ENCODE measurements at places on chromosomes 12 and 14.

DNA sequence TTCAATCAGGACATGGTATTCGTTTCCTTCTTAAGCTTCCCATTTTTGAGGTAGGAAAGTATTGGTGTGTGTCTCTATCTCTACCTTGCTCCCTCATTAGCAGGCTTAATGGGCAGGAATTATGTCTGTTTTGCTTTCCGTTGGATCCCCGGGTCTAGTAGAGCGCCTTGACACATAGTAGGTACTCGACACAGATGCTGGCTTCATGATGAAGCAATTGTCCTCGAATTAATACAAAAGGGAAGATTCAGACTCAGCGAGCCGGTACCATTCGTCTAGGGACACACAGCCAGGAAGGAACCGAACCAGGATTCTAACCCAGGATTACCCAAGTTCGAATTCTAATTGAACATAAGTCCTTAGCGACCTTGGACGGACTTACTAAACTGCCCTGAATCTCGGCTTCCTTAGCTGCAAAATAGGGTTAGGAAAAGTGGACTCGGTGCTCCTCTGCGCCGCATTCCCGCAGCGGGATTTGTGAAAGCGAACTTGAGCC, 496 bp upstream of the ISCU start:
- no peak for DNase-seq

DNA sequence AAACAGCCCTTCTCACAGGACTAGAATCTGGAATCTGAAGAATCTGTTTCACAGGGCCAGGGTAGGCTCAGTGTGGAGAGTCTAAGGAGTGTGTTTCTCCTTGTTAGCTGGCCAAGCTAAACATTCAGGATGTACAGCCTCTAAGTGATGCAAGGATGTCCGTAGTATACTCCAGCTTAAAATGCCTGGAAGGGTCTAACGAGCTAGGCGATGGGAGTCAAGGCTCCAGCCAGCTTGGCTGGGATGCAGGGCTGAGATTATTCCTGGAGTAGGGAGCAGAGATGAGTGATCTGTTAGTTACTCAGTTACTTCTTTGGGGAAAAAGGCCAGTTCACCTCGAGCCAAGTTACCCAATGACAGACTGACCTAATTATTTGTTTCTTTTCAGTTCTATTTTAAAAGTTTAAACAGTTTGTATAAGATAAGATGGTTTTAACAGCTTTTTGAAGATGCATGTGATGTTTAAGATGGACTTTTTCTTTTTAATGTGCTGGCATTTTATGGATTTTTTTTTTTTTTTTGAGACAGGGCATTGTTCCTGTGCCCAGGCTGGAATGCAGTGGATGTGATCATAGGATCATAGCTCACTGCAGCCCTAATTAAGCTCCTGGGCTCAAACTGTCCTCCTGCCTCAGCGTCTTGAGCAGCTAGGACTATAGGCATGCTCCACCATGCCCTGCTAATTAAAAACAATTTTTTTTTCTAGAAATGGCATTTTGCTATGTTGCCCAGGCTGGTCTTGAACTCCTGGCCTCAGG, 41.1 kb downstream of the SYNE2 start:
- peak; percentile 90 for DNase-seq

- peak; percentile 42 for DNase-seq
Observed at GRCh38 chr14:52111583-52111982, 42.7 kb upstream of the NID2 start.

- DNase-seq, result no peak
Observed at GRCh38 chr12:130137040-130138018, 24.9 kb upstream of the FZD10 start.

- DNase-seq, result no peak
Observed at GRCh38 chr12:48943221-48943620, 14.1 kb downstream of the ARF3 start.

- DNase-seq, result no peak
Observed at GRCh38 chr12:97939156-97939555, 476.6 kb downstream of the RMST start.

- DNase-seq, result no peak
Observed at GRCh38 chr12:19740472-19741131, 301.3 kb downstream of the AEBP2 start.

DNA sequence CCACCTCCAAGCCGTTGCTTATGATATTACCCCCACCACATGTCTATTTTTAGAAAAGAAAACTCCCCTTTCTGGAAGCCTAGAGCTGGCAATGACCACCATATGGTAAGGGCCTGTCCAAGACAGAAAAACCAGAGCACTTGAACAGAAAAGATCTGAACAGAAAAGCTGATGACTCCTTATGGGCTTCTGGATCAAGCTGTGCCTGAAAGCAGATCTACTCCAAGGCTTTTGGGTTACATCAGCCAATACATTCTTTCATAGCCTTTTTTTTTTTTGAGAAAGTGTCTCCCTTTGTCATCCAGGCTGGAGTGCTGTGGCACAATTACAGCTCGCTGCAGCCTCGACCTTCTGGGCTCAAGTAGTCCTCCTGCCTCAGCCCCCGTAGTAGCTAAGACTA, 16.8 kb upstream of the OAS2 start:
- DNase-seq, result no peak

- DNase-seq, result no peak
Observed at GRCh38 chr12:62726471-62726980, 208.4 kb downstream of the PPM1H start.

- DNase-seq, result no peak
Observed at GRCh38 chr12:34392741-34393085, 370.4 kb downstream of the ALG10 start.

- DNase-seq, result no peak
Observed at GRCh38 chr14:29339494-29340172, 573.0 kb downstream of the FOXG1 start.

Data from fibroblast of skin of scalp (primary cell).